ENCODE measurements at places on chromosomes 11 and 22.
A peak's percentile ranks its signal among the peaks of the same experiment; 100 is the strongest.

- no peak for DNase-seq
These were observed 9.9 kb upstream of the MSANTD4 start for GRCh38 chr11:106031936-106032335.

DNA sequence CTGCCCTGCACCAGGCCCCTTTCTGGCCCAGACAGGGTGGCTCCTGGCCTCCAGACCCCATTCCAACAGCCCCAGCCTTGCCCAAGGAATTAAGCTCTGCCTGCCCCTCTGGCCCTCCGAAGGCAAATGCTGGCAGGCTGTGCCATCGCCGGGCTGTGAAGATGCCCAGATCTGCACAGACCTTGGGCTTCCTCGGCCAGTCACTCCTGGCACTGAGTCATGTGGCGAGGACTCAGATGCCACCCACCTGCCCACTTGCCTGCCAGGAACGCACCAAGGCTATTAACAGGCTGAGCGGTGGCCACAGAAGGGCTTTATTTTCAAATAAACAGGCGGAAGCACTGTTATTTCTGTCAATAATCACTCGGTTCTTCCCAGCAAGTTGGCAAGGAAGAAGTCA lies 50.3 kb upstream of the TTLL12 start:
- DNase-seq = no peak

GRCh38 chr11:77042111-77042726 lies 8.0 kb downstream of the B3GNT6 start:
- DNase-seq = no peak

GRCh38 chr11:117300283-117300663 lies 9.1 kb downstream of the BACE1-AS start:
- no peak for DNase-seq

DNA sequence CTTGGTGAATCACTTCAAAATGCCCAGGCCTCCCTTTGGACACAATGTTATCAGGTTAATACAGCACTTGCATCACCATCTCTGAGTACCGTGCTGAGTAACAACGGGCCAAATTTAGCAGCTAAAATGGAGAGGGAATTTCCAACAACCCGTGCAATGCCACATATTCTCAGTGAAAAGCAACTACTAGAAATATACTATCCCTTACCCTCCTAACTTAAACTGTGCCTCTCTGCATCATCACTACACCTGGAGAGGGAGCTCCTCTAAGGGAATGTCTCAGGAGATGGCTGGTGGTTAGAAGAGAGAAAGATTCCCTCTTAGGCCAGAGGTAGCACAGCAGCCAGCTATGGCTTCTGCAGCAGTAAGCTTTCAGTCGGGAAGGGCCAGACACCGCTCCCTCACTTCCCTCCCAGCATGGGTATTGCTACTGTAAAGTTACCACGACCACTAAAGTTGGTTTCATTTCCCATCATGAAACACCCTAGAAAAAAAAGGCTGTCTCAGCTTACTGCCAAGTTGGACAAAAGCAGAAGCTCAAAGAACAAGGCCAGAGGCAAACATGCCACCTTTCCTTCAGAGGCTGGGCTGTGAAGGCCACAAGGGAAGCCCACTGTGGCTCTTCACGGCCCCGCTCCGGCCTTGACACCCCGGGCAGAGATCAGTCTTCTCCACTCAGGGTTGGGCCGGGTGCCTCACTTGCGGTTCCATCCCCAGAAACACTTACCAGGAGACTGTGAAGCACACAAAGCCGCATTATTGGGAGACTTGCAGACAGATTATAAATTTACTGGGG lies 3.9 kb downstream of the MAML2 start:
- DNase-seq = peak; percentile 5

DNA sequence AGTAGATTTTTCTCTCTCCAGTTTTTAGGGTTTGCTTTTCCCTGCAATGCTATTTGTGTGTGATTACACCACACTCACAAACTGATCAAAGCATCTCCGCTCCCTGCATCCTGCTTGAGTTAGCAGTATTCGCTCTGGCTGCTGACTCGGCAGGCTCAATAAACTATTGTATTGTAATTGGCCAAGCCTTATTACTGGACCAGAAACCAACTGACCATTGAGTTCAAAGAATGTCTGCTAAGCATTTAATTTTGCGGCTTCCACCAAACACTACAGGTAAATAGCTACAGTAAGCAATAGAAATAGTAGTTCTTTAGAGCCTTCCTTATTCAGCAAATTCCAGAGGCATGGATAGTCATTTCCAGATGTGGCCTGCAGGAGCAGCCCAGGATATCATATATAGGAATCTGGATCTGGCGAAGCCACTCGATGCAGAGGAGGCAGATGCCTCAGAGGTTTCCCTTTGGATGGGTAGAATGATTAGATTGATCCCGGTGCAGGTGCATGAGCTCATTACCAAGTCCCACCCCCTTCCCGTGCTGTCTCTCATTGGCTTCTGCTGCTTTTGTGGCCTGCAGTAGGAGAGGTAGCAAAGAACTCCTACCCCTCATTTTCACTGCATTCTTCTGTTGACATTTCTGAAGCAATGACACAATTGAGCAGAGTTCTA lies 77.3 kb downstream of the COMMD9 start:
- peak; percentile 5 for DNase-seq

DNA sequence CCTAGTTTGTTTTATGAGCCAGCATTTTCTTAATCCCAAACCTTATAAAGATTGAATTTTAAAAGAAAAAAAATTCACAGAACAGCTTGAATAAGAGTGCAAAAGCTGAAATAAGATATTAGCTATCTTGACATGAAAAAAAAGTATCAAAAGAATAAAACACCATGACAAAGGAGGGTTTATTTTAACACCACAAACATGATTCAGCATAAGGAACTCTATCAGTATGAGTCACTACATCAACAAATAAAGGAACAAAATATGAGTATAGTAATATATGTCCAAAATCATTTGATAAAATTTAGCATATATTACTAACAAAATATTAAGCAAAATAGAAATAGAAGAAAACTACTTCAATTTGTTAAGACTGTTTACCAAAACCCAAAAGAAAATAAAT lies 9.6 kb upstream of the LMO1 start:
- DNase-seq = no peak

DNA sequence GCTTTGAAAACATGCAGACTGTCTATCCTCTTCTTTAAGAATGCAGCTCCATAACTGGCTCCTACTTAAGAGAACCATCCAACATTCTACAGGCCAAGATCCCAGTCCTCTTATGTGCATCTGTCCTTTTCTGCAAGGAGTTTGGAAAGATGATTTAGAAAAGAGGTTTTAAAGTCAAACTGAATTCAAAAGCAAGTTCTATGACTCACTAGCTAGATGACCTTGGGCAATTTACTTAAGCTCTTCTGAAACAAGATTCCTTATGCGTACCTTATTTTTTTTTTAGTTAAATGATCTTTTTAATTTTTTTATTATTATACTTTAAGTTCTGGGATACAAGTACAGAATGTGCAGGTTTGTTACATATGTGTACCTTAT lies 29.2 kb downstream of the GUCY1A2 start:
- no peak for DNase-seq

GRCh38 chr11:13258855-13259254 lies 18.7 kb upstream of the BMAL1 start:
- no peak for DNase-seq

DNA sequence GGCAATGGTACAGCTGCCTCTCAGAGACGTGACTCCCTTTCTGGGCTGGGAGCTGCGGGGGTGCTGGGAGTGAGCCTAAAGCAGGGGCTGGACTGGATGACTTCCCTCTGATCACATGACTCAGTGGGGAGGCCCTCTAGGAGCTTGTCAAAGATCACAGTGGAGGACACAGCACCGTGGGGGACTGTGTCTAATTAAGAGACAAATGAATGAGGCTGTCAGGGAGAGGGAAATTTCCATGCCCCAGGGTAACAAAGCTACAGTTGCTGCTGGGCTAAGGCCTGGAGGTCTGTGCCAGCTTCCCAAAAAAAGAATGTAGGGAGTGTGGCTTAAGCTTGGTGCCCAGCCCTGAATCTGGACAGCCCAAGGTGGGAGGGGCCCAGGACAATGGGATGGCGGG lies 262.8 kb upstream of the PLET1 start:
- no peak for DNase-seq

- DNase-seq = no peak
These were observed 47.7 kb upstream of the LINC01488 start for GRCh38 chr11:69433741-69434140.

GRCh38 chr11:92852229-92852628 lies 117.2 kb upstream of the MTNR1B start:
- no peak for DNase-seq

- DNase-seq = no peak
These were observed 72.2 kb upstream of the RCN1 start for GRCh38 chr11:32018672-32019071.

DNA sequence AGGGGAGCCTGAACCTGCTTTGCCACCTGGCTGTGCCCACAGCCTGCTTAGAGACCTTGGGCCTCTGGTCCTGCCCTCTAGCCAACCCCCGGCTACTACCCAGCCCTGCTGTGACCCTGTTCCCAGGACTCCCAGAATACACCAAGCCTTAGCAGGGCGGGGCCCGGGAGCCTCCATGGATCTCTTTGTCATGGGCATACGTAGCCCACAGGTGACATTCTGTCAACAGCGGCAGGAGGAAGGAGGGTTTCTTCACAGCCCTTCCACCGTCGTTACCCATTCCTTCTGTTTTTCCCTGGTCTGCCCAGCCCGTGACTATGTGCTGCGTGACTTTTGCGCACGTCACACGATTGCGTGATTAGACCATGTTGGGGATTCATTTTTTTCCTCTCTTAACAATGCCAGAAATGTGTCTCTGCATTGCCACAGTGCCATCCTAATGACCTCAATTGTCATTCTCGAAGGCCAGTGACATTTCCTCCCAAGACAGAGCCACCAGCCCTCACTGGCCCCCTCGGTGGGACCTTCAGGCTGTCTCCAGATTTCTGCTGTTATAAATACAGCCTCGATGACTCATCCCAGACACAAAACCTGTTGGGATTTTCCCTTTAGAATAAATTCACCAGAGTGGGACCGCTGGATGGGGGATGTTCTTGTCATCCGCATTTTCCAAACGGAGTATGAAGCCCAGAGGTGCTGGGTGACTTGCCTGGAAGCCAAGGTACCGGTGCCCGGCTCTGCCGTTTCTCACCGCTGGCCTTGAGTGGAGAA lies 9.0 kb downstream of the SYT12 start:
- no peak for DNase-seq

GRCh38 chr11:86816251-86816726 lies 15.9 kb downstream of the PRSS23 start:
- DNase-seq = no peak

DNA sequence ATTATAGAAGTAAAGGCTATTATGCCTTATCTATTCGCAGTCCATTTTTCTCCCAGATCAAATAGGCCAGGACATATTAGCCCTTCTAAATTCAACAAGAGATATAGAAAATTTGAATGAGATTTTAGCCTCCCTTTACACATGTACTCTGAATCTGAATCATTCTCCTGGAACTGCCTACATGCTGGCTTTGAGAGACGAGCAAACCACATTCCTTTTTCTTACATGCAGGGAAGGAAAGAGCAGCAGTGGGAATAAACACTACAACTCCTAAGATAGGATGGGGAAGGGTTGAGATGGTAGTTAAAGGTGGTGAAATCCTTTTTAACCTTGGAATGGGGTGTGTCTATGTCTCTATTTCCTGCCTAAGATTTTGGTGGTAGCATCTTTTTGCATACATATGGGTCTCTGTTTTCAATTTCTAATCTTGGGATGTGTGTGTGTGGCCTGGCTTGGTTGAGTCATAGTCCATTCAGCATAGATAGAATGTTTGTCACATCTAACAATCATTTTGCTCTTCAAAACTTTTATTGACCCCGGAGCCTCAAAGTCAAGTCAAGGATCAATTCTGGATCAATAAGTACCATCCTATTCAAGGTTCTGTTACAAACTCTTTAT lies 11.1 kb upstream of the OOSP2 start:
- DNase-seq = no peak

GRCh38 chr22:38700270-38700788 lies 414 bp downstream of the JOSD1 start:
- peak; percentile 50 for DNase-seq

DNA sequence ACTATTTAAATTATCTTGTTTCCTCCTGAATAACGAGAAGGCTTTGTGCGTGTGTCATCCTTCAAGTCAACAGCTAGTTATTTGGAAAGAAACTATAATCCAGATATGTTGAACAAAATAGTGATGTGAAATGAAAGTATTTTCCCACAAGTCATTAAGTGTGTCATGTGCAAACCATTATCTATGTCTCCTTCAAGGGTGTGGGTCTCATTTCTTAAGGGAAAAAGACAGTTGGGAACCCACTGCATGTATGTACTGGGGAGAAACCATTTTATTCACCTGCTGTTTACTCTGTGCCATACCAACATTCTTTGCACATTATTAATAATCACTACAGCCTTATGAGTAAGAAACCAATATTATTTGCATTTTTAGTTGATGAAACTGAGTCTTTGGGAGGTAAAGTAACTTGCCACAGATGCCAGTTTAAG lies 145.3 kb upstream of the CTSC start:
- no peak for DNase-seq

- DNase-seq = no peak
These were observed at the start of gene LPXN for GRCh38 chr11:58575377-58576020. Gene LPXN, minus strand, starts transcription at chr11:58575856. Its CDS starts 84 bp downstream, at chr11:58575772.

DNA sequence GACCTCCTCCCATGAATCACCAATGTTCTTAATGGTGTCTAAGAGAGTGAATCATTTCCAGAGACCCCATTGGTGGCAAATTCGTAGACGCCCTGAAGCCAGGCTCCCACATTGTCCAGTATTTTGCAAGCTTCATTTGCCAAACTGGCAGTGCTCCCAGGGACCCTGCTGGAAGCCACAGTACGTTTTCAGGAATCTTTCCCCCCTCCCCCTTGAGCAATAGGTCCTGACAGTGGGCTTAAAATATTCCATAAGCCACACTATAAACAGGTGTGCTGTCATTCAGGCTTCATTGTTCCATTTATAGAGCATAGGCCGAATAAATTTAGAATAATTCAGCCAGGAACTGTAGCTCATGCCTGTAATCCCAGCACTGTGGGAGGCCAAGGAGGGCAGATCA lies 125.3 kb downstream of the MORC2 start:
- no peak for DNase-seq

GRCh38 chr11:59551659-59552521 lies 40.6 kb downstream of the OR4D9 start:
- DNase-seq = peak; percentile 74

DNA sequence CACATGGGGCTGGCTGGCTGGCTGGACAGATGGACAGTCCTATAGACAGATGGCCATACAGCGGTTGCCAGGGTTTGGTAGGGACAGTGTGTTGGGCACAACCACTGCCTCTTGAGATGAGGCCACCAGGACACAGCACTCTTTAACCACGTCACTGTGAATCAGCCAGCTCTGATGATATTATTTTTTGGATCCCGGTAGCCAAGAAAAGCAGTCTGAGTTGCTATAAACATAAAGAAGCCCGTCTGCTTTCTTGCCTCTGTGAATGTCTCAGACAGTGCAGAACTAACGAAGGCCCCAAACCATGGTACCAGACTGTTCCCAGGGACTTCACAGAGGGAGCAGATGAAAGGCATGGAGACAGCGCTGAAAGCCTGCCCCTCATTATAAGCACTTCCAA lies 115.9 kb upstream of the CSNK2A3 start:
- no peak for DNase-seq

- DNase-seq = no peak
These were observed 1.4 kb downstream of the GNB1L start for GRCh38 chr22:19853058-19853878.
